AG20443 (cell line): ENCODE measurements at places on chromosomes 4 and X.

- no peak for DNase-seq
Observed at GRCh38 chrX:99653352-99653751, 756.7 kb downstream of the PCDH19 start.

DNA sequence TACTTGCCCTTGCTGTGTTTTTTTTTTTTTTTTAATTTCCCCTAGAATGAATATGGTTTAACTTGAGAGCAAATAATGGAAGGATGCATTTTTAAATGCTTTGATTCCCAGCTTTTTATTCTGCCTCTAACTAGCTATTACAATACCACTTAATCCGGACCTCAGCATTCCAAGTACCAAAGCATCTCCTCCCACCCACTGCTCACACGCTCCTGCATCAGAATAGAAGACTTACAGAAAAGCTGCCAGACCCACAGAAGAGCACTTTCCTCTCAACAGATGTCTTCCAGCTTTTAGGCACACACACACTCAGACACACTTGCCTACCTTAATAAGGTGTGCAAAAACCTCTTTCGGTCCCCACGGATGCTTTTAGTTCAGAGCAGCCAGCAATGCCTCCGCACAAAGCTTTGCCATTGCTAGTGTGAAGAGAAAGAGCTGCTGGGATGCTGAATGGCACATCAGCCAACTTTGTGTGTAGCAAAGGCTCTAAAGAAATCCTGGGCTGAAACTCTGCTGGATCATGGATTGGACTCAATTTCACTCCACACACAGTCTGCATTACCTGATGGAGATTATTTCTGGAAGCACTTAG lies 1056.2 kb downstream of the DMD start:
- no peak for DNase-seq

DNA sequence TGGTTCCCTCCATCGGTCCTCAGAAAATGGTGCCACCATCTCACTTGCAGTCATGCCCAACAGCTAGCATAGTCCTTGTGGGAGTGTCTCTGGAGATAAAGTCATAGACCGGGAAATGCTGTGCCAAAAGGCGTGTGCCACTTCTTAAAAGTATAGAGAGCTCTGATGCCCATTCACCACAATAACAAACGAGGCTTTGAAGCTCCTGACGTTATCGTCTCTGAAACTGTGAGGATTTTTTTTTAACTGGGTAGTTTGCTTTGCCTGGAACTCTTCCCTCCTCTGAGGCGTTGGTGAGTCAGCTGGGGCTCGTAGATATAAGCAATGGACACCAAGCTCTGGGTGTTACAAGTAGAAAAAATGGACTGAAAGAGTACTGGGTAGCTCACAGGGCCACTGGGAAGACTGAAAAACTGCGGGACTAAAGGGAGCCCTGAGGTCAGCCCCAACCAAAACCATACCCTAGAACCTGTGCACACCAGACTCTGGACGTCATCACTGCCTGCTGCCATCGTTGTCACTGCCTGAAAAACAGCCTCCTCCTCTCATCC lies 89.4 kb upstream of the TRIM2 start:
- DNase-seq, result peak; percentile 57

DNA sequence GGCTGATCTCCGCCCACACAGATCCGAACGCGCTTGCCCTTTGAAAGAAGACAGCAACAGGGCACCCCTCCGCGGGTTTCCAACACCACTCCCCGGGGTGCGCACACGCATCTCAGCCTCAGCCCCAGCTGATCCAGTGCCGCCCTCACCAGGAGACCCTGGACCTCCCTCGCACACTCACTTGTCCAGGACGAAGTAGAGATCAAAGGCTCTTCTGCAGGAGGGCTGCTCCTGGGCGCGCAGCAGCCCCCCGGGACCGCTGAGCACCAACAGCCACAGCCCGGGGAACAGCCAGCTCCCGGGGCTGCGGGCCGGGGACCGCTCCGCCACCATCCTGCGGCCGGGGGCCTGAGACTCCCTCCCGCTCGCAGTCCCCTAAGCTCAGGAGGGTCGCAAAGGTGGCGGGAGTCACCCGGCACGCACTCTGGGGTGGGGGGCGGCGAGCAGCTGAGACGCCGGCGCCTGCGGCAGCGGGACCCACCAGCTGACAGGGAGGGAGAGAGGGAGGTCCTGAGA lies 743 bp downstream of the ANTXR2 start:
- DNase-seq, result no peak

- DNase-seq, result peak; percentile 72
Observed at GRCh38 chr4:159455675-159456237, 352.9 kb downstream of the RAPGEF2 start.

- DNase-seq, result no peak
Observed at GRCh38 chr4:82524570-82525152, 37.1 kb downstream of the TMEM150C start.

- DNase-seq, result peak; percentile 53
Observed at GRCh38 chr4:127698789-127699200, 31.4 kb upstream of the SLC25A31 start.

DNA sequence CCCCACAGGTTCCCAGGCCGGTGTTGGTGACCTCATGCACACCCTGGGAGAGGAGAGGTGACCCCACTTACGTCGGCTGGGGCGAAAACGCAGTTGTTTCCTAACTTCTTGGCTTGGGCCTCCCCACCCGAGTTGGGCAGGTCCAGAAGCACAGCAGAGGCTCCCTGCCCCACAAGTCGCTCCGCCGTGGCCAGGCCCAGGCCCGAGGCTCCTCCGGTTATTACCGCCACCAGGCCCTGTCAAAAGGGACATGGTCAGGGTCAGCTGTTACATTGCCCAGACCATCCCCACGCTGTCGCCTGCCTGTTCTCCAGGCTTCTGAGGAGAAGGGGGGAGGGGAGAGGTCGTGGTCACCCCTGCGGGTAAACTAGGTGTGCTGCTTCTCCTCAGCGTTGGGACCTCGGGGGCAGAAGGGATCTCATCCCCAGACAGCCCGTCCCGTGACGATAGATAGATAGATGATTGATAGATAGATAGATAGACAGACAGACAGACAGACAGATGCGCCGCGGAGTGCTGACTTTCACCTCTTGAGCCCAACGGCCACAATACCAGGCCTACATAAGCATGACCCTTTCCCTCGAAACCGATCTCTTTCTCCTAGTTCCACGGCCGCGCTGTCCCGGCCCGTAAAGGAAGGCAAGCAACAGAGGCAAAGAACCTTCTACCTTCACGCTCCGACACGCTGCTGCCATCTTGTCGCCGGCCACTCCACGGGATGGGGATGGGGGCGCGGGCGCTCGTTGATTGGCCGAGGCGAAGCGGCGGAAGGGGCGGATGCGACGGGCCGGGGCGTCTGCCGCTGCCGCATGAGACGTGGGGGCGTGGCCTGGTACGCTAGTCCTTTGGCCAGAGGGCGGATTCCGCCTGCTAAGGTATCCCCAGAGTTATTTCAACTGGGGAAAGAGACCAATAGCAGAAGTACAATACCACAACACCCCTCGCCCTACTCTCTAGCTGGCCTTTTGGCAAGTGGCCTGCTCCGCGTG lies at the start of gene HSD17B10:
Gene HSD17B10, minus strand, starts transcription at position 720 of the 989 bp plus-strand sequence. Its CDS starts 25 bp downstream, at position 695.
- peak; percentile 91 for DNase-seq

GRCh38 chr4:2340272-2341061 lies 78.0 kb downstream of the ZFYVE28 start:
- no peak for DNase-seq

DNA sequence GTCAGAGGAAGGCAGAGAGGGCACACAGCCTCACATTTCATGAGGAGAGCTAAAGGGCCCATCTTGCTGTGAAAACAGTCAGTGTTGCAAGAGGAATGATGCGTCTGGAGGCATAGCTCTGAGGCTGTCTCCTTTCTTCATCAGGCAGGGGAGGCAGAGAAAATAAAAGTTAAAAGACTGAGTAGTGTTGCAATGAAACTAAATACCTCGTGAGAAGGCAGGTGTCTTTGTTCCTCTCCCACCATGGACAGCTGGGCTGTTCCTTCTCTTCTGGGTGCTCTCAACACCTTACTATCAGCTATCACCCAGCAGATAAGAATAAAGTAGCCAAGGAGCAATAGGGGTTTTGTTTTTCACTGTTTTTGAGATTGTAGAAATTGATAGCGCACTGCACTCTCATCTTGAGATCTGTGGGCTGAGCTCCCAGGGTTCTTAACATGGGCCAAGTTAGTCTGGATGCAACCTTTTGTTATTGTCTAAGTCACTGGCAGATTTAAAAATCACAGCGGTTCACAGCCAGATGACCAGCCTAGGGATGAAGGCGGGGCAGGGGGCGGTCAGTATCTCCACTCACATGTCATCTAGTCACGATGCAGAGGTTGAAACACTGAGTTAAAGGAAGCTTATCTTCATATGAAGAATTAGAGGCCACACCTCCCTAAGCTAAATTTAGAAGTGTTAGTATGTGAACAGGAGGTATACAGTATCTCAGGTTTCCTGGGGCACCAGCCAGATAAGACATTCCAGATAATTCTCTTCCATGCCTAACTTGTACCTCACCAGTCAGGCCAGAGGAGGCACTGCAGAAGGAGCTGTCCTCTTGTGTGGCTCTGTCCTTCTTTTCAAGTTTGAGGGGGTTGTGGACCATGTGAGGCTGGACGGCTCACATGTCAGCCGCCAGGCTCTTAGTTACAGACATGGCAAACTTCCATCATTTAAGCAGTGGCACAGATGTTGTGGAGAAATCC lies 36.9 kb downstream of the PARM1 start:
- no peak for DNase-seq

GRCh38 chr4:128371876-128372275 lies 84.3 kb upstream of the PGRMC2 start:
- DNase-seq, result no peak

DNA sequence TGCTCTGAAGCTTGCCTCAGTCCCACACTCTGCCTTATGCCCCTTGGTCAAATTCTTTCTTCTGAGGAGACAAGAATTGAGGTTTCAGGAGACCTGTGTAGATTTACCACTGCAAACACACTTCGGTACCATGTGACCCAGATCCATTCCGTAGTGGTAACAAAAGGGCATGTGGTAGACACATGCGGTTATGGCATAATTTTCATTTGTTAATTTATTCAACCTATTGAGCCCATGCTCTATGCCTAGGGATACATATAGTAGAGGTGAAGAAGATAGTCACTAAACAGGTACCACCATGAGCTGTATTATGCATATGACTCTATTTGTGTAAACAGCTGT lies 190.9 kb downstream of the NDST4 start:
- DNase-seq, result no peak

DNA sequence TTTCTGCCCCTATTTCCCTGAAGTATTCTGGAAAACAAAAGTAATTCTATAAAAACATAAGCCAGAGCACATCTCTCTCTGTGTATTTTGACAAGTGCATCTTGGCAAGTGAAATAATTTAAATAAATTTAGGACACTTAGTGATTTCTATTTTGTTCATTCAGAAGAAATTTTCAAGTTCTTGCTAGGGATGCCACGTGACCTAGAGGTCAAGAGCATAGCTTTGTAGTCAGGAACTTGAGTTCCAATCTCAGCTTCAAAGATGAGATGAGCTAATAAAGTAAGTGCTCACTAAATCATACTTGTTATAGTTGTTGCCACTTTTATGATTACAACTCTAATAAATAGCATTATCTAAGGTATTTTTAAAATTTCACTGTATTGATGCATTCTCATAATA lies 13.8 kb downstream of the KDR start:
- no peak for DNase-seq

DNA sequence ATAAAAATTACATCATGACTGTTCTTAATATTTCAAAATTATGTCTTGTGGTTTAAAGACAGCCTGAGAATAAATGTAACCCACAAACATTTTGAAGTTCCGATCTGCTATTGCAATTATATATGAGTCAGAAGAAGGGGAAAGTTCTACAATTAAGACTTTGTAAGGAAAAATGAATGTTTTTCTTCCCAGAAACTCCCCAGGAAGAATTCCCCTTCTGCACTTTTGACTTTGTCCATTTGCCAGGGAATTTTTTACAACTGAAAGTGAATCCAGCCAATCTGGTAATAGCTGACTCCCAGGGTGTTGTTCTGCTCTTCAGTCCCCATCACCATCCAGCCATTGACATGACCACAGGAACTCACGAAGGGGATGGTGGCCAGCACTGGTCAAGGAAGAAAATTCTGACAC lies 61.6 kb upstream of the NOCT start:
- DNase-seq, result peak; percentile 83
